ENCODE measurements at places on chromosomes 12 and 14.

- DNase-seq = no peak
Measured at GRCh38 chr12:124915239-124916236, 1.1 kb upstream of the UBC start.

- DNase-seq = no peak
Measured at GRCh38 chr14:36939265-36939664, 233.1 kb downstream of the SLC25A21 start.

- DNase-seq = no peak
Measured at GRCh38 chr12:124248941-124249825, 45.7 kb upstream of the RFLNA start.

GRCh38 chr12:100043631-100044030 is 58.9 kb upstream of the ANKS1B start:
- no peak for DNase-seq

DNA sequence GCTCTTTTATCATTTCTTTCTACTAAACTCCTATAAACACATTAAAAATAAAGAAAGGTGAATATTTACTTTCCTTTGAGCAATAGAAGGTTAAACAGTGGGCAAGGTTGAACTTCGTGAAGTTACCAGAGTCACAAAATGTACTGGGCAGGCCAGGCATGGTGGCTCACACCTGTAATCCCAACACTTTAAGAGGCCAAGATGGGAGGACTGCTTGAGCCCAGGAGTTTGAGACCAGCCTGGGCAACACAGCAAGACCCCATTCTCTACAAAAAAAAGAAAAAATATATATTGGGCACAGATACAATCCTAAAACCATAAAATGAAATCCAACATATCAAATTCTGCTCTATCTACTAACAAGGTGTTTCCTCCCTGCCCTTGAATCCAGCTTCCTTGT is 60.7 kb upstream of the VPS33A start:
- DNase-seq = no peak

- DNase-seq = no peak
Measured at GRCh38 chr12:34354239-34355200, 332.2 kb downstream of the ALG10 start.

DNA sequence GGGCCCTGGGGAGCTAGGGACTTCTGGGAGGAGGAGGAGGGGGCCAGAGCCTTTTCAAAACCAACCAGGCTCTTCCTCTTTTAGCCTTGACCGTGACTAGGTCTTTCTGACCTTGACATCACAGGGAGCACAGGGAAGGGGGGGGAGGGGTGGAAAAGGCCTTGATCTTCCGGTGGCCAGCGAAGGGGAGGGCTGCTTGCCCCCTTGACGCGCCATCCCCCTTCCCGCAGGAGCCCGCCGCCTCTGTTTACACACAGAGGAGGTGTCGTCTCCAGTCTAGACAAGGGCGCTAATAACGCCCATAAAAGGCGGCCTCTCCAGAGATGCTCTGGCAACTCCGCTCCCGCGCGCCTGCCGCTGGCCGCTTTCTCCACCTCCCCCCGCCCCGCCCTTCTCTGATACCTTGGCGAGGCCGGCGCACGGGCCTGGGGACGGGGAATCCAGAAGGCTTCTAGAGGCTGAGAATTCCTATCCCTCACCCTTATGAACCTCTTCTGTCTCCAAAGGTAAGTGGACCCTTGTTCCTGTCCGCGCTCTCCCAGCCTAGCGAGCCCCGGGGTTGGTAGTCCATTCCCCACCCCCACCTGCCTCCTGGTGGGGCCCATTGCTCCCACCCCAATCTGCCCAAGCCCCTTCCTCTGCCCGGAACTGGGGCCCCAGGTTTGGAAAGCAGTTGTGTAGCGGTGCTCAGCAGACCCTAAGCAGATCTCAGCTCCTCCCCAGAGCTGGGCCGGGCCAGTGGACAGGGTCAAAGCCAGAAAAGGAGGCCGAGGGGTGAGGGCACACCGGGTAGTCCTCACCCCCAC is 4.9 kb upstream of the HOXC12 start:
- DNase-seq = peak; percentile 23

- peak; percentile 34 for DNase-seq
Measured at GRCh38 chr14:104689109-104689880, at the start of gene INF2. INF2 (plus strand) TSS chr14:104689618; CDS start chr14:104701366, 11,748 bp downstream.

- DNase-seq = no peak
Measured at GRCh38 chr12:4438834-4439596, 6.6 kb downstream of the FGF6 start.

DNA sequence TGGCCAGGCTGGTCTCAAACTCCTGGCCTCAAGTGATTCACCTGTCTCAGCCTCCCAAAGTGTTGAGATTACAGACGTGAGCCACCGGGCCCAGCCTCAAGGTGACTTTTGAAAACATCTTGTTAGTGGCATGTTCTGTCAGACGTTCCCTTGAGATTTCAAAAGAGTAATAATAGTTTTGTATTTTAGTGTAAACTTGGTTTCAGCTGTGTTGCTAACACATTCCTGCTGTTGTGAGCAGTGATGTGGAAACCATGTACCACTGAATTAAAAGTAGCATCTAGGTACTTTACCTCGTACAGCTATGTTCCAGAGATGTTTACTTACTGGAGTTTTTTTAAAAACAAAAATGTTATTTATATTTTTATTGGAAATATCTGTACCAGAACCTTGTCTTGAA is 111.3 kb downstream of the AEBP2 start:
- DNase-seq = no peak

DNA sequence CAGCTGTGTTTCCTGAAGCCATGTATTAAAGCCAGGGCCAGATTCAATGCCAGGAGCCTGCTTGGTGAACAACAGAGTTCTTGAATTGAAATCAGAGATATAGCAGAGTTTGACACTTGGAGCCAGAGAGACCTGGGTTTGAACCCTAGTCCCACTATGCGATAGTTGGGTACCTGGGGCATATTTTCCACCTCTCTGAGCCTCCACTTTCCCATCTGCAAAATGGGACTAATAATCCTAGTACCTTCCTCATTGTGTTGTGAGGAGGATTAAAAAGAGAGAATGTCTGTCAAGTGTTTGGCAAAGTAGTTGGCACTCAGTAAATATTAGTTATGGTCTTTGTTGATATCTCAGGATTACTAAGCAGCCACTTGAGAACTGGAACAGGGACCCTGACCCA is 6.0 kb upstream of the HRK start:
- DNase-seq = no peak

DNA sequence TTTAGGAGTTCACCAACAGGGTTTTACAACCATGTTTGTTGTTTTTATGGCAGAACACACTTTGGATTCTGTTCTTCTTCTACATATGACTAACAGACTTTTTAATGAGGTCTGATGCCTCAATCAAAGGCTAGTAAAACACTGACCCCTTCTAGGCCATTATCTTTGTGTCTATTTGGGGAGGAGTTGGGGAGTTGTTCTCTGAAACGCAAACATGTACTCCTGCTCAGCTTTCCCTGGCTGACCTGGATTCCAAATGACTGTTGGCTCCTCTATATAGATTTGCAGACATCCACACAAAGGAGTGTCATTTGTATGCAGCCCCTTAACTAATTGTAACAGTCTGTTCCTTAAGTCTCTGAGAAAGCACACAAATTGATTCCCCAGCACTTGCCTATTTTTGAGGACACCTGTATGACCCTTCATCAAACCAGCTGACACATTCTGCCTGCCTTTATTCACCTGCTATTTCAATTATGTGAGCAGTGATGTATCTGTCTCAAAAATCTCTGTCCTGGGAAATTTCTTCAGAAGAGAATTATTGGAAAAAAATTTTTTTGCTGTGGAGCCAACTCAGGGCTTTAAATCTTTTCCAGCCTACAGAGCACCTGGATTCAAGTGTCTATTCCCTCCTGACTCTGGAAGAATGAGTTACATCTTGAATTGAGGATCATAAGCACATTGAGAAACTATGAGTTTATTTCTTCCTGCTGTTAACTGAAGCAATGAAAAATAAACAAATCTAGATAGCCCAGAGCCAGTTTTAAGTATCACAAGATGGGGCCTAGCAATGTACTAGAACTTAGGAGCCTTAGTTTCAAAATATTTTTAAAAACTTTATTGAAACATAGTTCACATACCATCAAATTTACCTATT is 417.2 kb downstream of the RAD51B start:
- no peak for DNase-seq

- peak; percentile 79 for DNase-seq
Measured at GRCh38 chr14:44463356-44464004, 43.6 kb downstream of the FSCB start.

GRCh38 chr12:116332705-116333380 is 55.4 kb upstream of the MED13L start:
- DNase-seq = no peak

- DNase-seq = no peak
Measured at GRCh38 chr14:20820063-20820904, 17.6 kb upstream of the RNASE1 start.

GRCh38 chr12:15937902-15938301 is 26.8 kb downstream of the DERA start:
- no peak for DNase-seq

DNA sequence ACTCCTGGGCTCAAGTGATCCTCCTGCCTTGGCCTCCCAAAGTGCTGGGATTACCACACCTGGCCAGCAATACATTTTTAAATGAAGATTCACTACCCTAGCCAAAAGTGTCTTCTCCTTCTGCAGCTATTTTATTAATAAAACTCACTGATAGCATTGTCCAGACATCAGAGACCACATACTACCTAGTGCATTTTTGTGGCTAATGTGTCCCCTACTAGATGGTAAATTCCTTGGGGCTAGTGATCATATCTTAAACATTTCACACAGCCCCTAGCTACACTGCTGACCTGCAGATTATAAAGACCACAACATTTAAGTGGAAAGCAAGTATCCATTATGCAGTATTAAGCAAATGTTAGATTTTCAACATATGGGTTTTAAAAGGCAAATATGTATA is 17.0 kb downstream of the DTD2 start:
- DNase-seq = no peak

- DNase-seq = no peak
Measured at GRCh38 chr12:68356060-68356695, 24.0 kb upstream of the MDM1 start.

Measured in NCI-H345 (cell line).